ENCODE measurements at places on chromosomes 16 and 17. TPM values are rescaled to one million over a fixed set of nuclear protein-coding genes. Genes with fewer than 3 reads are reported as not detected.

NPIPB6 gene
- total RNA-seq: not detected

ARHGAP23 gene
- total RNA-seq: 43.1 TPM

ORMDL3 gene
- 30.3 TPM for total RNA-seq

AOC3 gene
- 0.26 TPM for total RNA-seq

WWOX gene
- 9.5 TPM for total RNA-seq

IGF2BP1 gene
- total RNA-seq: under 0.01 TPM

HS3ST2 gene
- total RNA-seq: 0.13 TPM

ZNF764 gene
- total RNA-seq: 4.3 TPM

GPR179 gene
- not detected for total RNA-seq

NUPR1 gene
- 1.4 TPM for total RNA-seq

BIRC5 gene
- 81.4 TPM for total RNA-seq

MPO gene
- not detected for total RNA-seq

NDRG4 gene
- 368 TPM for total RNA-seq

ADAD2 gene
- total RNA-seq: not detected

ARHGAP44 gene
- total RNA-seq: 0.39 TPM

NACA2 gene
- total RNA-seq: not detected

SDR42E2 gene
- 0.13 TPM for total RNA-seq

C17orf67 gene
- total RNA-seq: 10.6 TPM

SPAG9 gene
- 90.5 TPM for total RNA-seq

HOXB7 gene
- total RNA-seq: 7.1 TPM

PABPN1L gene
- not detected for total RNA-seq

LYZL6 gene
- not detected for total RNA-seq

PDE6G gene
- 1.3 TPM for total RNA-seq

AATK gene
- 1.5 TPM for total RNA-seq

MAF gene
- total RNA-seq: 39.0 TPM

KRTAP17-1 gene
- total RNA-seq: not detected

MAP2K4 gene
- total RNA-seq: 21.4 TPM

CHRNB1 gene
- 7.2 TPM for total RNA-seq

EVPLL gene
- not detected for total RNA-seq

SPN gene
- total RNA-seq: not detected

PDILT gene
- total RNA-seq: not detected

CTRL gene
- total RNA-seq: 0.26 TPM

ZSCAN10 gene
- not detected for total RNA-seq
